Fibroblast of villous mesenchyme (primary cell): ENCODE measurements at places on chromosomes 6 and 20. TPM values are rescaled to one million over a fixed set of nuclear protein-coding genes. Genes with fewer than 3 reads are reported as not detected.

Gene PPP1R16B
- total RNA-seq = not detected in 2 replicates

Gene REM1
- not detected in 2 replicates for total RNA-seq

Gene SLC22A2
- total RNA-seq = under 0.01 TPM in 2 replicates

Gene NPEPL1
- 23.7 and 32.5 TPM in 2 replicates for total RNA-seq

Gene SCRT2
- not detected in 2 replicates for total RNA-seq
